Stimulated activated CD4-positive, alpha-beta T cell treated with anti-CD3 and anti-CD28 coated beads, Interleukin-1b, Interleukin-23, amount 100 ng/mL, for 1 hour (primary cell): ENCODE measurements at places on chromosomes 13 and 19.

- DNase-seq, result no peak
Measured at GRCh38 chr19:48631225-48631624, 6.0 kb downstream of the DBP start.

DNA sequence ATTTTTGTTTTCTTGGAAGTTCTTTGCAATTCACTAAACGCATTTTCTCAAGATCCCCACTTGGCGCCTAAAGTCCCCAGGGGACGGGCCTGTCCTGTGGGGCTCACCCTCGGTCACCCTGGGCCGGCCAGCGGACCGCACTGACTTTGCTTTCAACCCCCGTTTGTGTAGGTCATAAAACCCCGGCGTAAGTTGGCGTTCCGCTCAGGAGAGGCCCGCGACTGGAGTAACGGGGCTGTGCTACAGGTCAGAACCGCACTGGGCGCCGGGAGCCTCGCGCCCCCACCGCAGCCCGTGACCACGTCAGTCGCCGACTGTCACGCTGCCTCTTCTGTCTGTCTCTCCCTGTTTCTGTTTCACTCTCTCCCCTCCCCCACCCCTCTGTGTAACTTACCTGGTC, 13.6 kb downstream of the TSSK6 start:
- DNase-seq, result no peak

GRCh38 chr13:32627793-32628192, 41.5 kb downstream of the PDS5B start:
- no peak for DNase-seq

DNA sequence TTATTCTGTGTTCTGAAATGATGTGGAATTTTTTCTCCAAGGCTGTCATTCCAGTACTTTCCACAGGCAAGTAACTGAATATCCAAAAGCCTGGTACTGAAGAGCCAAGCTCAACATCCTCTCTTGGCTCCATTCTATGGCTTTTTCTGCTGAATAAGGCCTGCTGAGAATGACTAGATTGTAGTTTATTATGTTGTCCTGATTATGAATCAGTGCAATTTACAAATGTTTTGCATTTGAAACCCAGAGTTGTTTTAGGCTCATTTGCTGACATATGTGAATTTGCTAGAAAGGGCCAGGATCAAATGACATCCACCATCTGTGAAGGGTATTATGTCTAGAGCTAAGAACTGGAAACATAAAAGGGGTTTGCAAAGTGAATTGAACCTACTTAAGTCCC, 596.6 kb downstream of the KCTD12 start:
- DNase-seq, result no peak

DNA sequence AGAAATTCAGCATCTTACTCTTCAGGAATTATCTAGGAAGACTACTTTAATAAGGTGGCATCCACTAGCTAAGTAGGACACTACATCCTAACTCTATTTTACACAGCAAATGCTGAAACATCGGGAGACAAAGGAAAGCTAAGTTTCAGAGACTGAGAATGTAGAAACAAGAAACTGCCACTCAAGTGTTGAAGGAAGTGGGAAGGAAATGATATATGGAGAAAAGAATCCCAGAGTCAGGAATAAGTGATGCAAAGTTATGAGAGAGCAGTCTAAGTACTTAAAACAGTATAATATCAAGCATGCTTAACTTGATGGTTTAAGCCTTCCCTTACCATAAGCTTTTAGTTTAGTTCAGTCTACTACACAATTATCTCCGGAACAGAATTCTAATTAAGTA, 52.4 kb downstream of the RBM26 start:
- no peak for DNase-seq

- DNase-seq, result no peak
Measured at GRCh38 chr19:6828306-6828697, 55.8 kb downstream of the VAV1 start.

DNA sequence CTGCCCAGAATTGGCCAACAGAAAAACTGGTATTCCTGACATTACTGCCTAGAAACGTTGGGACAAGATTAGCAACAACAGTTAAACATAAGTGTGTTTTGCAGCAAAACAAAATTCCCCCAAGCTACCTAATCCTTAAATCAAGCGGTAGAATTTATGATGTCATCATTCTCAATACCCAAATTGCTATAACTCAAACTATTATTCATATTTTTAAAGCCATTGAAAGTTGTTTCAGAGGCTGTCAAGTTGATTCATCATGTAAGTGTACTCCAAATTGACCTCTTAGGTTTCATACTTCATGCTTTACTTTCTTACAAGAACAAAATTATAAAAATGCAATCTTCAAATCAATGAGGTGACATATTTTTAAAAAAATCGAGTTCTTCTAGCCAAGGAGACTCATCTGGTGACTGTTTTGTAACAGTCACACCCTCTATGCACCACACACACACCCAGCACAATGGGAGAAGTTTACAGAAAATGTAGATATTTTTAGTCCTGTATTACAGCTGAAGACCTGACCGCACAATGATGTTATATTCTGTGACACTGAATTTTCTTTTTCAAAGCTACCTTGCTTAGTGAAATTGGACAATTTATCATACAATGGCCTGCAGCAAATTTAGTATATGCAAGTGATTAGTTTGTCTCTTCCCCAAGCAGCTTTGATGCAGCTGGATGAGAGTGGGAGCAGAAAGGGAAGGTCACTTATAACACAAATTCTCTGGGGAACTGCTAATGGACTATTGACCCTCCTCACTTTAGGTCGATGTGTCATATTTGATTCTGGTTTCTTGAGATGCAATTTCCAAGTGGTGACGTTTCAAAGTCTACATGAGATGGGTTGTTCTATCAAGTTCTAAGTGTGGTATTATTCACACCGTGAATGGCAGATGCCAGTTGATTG, 345.3 kb upstream of the OBI1 start:
- no peak for DNase-seq

- DNase-seq, result no peak
Measured at GRCh38 chr13:28866932-28867331, 46.8 kb downstream of the MTUS2 start.

DNA sequence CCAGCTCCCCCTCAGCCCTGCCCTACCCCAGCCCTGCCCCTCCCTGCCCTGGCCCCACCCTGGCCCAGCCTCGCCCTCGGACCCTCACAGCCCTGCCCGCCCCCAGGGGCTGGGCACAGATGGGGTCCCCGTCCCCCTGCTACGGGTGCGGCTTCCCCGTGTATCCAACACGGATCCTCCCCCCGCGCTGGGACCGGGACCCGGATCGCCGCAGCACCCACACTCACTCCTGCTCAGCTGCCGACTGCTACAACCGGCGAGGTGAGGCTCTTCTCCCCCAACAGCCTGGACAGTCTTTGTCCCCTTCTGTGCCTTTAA, 5.2 kb downstream of the SHFL start:
- no peak for DNase-seq

- DNase-seq, result peak; percentile 70
Measured at GRCh38 chr13:77697217-77698103, at the start of gene SLAIN1. Gene SLAIN1, plus strand, starts transcription at chr13:77697687. Its CDS starts 227 bp downstream, at chr13:77697914.
